ENCODE measurements at places on chromosomes 4 and X.

- DNase-seq: no peak
Observed at GRCh38 chr4:18691431-18692200, 670.1 kb upstream of the LCORL start.

GRCh38 chrX:78199851-78200250 lies 60.4 kb upstream of the TAF9B start:
- DNase-seq: no peak

- no peak for DNase-seq
Observed at GRCh38 chrX:153626025-153626633, 20.9 kb upstream of the DUSP9 start.

GRCh38 chr4:81452452-81453006 lies 19.2 kb downstream of the RASGEF1B start:
- no peak for DNase-seq

- DNase-seq: no peak
Observed at GRCh38 chrX:87732133-87732532, 214.5 kb downstream of the KLHL4 start.

- no peak for DNase-seq
Observed at GRCh38 chrX:13476384-13476783, 93.0 kb upstream of the EGFL6 start.

GRCh38 chr4:54746218-54746617 lies 88.5 kb downstream of the KIT start:
- DNase-seq: peak; percentile 65

DNA sequence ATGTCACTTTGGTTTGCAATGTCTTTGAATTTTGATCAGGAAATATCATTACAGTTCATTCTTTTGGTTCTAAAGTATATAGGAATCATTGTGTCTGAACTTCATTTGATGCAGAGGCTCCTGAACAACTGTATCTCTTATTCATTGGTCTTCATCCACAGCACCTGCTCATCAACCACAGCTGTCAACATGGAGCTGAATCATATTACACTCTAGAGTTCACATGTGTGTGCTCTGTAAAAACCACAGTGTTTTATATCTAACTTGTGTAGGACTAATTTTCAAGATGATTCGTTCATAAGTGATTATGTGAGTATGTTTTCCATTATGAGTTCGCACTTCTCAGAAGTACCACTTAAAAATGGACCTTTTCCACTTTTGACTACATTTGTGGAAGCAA lies 643.3 kb upstream of the FAM241A start:
- no peak for DNase-seq

DNA sequence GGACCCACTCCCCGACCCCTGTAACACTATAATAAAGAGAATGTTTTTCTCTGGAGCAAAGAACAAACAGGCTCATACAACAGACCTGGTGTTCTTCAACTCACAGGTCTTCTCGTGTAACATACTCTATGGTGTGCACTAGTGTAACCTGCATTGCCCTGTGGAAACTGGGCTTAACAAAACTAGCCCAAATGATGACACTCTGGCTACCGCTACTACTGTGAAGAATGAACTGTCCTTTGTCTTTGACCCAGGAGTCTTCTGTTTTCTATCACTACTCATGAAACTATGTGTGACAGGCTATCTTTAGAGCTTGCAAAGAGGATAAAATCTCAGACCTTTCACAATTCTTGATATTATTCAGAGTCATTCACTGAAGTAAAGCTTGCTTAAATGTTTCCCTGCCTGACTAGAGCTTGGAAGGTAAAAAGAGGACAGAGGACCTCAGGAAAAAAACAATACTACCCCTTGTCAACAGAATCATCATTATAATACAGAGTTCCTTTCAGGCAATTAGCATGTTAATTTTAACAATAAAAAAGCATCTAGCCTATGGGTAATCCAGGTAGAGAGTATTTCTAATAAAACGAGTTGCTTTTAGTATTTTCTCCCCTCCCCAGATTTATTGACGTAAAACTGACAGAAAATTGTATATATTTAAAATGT lies 59.2 kb downstream of the FSTL5 start:
- DNase-seq: no peak

DNA sequence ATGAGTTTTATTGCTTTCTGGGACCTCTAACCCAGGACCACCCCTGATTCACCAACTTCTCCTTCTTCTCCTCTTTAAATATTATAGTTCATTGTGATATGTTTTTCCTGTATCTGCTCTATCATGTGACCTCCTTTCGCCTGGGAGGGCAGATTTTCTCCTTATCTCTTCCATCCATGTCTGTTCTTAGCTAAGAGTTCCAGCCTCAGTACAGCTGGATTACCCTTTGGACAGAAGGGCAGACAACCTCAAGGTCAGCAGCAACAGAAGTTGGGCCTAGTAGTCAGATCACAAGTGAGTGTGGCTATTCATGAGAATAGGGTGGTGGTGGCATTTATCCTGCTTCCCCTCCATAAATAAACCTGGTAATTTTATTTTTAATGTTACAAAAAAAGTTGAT lies 5.7 kb upstream of the XK start:
- no peak for DNase-seq

DNA sequence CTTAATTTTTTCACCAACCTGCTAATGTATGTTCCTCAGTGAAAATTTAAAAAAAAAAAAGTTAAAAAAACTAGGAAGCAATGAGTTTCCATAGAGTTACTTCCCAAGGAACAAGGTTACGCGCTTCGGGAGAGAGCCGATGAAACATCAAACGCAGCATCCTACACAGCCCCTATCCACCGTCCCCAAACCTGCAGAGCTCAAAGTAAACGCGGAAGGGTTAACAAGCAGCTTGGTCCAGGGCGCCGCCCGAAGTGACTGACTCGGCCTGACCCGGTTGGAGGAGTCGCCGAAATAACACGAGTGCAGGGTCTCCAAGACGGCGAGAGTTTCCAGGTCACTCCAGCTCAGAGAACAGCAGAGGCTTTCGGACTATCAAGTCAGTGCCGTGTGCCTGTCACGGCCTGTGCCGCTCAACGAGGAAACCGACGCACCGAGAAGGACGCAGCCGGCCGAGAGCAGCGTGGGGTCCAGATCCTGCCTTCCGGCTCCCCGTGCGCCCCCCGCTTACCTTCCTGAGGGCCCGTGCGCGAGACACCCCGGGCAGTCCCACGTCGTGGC lies 512 bp downstream of the NOP14 start:
- no peak for DNase-seq

DNA sequence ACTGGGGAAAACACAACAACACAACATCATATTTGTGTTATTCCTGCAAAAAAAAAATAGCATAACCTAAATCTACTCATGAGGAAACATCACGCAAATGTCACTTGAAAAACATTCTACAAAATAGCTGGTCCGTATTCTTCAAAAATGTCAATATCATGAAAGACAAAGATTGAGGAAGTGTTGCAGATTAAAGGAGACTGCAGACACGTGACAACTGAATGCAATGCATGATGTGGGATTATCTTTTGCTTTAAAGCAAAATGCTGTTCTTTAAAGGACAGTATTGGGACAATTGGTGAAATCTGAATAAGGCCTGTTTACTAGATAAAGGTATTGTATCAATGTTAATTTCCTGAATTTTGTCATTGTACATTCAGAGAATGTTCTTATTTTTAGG lies 157.7 kb downstream of the SMIM20 start:
- DNase-seq: no peak

- no peak for DNase-seq
Observed at GRCh38 chrX:153778684-153779101, 2.1 kb upstream of the SRPK3 start.

DNA sequence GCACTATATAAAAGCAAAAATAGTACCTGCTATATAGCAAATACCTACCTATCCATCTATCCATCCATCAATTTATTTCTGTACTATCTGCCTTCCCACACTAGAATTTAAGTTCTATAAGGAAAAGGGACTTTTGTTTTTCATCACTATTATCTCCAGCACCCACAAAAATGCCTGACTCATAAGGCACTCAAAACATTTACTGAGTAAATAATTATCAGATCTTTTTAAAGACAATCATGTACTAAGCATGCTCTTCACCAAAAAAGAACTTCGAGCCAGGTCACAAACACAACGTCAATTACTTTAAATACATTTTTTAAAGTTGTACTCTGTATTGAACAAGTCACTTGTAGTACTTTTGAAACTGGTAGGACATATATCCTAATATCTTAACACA lies 119.9 kb downstream of the FBXW7 start:
- DNase-seq: no peak

DNA sequence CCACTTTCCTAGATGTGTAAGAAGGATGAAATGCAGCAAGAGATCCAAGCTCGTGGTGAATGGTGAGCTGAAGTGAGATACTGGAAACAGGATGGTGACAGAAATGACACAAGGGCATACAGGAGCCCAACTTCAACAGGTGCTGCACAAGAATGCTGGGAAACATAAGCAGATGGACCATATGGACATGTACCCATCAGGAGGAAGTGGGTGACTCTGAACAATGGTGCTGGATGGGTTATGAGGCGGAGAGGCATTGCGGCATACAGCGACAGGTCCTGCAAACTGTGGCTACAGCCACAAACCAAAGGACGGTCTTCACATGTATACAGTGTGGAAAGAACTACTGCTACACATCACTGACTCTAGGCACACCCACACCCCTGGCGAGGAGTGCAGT lies 265.7 kb downstream of the CAMK2D start:
- DNase-seq: no peak

- no peak for DNase-seq
Observed at GRCh38 chr4:147644471-147644870, 27.3 kb downstream of the TMEM184C start.

DNA sequence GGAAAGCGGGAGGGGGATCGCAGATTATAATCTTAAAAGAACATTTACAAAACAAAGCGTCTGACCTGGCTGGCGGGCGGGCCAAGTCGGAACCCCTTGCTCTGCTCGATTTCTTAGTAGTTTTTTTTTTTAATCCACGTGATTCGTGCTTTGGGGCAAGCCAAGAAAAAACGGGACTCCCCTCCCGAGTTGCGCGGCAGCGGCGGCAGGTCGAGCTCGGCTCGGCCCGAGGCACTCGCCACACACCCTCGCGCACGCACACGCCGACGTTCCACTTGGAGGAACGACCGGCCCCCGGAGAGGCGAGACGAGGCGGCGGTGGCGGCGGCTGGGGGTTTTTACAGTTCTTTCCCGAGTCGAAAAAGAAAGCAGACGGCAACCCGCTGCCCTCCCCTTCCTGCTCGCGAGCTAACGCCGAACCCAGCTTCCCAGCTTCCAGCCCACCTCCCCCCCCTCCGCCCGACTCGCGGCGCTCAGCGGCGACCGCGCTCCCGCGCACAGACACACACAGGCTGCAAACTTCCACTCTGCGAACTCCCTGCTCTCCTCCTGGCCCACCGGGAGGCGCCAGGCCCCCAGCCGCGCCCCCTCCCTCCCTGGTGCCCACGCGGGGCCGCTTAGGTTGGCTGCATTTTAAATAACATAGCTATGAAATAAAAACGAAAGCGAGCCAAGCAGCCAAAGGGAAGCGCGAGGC lies 1.2 kb downstream of the BCOR start:
- no peak for DNase-seq

DNA sequence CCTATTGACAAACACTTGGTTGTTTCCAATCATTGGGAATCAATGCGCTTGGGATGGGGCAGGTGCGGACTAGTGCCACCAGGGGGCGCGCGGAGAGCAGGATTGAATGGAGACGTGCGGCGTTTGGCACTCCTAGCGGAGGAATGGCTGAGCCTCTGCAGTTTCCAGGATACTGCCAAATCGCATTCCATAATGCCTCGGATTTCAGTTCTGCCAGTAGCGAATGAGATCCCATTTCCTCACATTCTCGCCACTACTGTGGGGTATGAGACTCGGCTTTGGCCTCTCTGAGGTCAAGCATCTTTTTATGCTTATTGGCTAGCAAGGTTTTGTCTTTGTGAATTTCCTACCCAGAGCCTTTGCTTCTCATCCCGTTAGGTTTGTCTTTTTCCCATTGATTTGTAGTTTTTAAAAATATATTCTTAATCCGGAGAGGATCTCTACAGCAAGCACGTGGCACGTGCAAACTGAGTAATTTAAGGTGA lies 28.7 kb downstream of the CLDN34 start:
- peak; percentile 63 for DNase-seq

GRCh38 chr4:153518001-153518400 lies 51.8 kb downstream of the TMEM131L start:
- DNase-seq: no peak

- no peak for DNase-seq
Observed at GRCh38 chr4:160318567-160319220, 1215.8 kb downstream of the RAPGEF2 start.

- DNase-seq: no peak
Observed at GRCh38 chrX:68672581-68673318, 25.3 kb downstream of the STARD8 start.

GRCh38 chrX:46588263-46588662 lies 14.7 kb downstream of the CHST7 start:
- no peak for DNase-seq

GRCh38 chr4:185204238-185204910 lies 574 bp upstream of the CFAP97 start:
- DNase-seq: no peak

- DNase-seq: no peak
Observed at GRCh38 chr4:184814686-184815045, 11.1 kb downstream of the ACSL1 start.

GRCh38 chrX:87525771-87526229 lies 8.2 kb downstream of the KLHL4 start:
- no peak for DNase-seq

DNA sequence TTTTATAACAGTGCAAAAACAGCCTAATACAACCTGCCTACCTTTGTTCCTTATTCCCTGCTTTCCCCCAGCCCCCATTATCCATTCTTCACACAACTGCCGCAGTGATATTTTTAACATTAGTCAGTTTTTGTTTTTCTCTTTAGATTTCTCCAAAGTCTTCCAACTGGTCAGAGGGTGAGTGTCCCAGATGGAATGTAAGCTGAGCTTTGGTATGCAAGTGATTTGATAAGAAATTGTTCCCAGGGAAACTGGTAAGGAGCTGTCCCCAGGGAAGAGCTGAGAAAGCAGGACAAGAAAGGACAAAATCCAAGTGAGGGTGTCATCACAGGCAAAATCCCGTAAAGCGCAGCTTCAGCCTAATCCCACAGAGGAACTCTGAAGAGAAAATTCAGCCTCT lies 475.5 kb upstream of the ADGRL3 start:
- DNase-seq: peak; percentile 80

DNA sequence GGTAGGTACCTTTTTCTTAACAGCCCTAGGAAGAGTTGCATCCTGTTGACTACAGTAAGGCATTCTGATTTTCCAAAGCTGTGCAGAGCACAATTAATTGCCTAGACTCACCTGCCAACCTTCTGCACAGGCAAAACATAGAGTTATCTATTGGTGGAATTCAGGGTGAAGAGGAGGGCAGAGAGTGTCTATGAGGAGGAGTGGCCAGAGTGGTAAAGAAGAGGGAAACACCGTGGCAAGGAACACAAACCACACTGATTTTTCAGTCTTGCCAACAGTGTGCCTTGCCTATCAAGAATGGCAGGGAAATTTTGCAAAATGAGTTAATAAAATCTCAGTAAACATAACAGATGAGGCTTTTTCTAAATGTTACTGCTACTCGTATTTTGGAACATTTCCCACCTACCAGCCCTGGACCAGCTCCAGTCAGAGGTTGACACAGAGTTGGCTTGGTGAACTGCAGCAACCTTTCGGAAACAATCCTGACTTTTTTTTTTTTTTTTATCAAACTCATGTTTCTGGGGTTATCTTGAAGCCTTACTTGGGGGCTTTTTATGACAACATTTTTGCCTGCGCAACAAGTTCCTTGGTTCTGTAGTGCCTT lies 67.9 kb upstream of the CAPN6 start:
- DNase-seq: no peak

Data from GM04504 (cell line).